Left forelimb (tissue), 1 donor: ENCODE measurements at places on chromosomes 4 and X.

DNA sequence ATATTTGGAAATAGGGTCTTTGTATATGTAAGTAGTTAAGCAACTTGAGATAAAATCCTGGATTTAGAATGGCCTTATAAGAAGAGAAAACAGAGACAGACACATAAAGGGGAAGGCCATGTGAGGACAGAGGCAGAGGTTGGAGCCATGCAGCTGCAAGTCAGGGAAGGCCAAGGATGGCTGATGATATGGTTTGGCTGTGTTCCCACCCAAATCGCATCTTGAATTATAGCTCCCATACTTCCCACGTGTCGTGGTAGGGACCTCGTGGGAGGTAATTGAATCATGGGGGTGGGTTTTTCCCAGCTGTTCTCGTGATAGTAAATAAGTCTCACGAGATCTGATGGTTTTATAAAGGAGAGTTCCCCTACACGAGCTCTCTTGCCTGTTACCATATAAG is 76.3 kb downstream of the STK32B start:
- no peak for DNase-seq

DNA sequence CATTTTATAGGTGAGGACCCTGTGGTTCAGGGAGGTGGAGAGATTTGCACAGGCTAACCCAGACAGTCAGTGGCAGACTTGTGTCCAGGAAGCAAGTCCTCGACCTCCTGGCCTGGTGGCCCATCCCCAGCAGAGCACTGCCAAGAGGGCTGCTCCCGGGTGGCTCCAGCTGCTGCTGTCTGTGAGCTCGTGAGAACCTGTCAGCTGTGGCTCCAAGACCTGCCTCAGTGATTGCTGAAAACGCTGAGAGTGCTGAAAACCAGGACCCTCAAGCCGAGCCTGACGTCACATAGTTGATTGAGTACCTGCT is 74.2 kb downstream of the RTL9 start:
- no peak for DNase-seq

DNA sequence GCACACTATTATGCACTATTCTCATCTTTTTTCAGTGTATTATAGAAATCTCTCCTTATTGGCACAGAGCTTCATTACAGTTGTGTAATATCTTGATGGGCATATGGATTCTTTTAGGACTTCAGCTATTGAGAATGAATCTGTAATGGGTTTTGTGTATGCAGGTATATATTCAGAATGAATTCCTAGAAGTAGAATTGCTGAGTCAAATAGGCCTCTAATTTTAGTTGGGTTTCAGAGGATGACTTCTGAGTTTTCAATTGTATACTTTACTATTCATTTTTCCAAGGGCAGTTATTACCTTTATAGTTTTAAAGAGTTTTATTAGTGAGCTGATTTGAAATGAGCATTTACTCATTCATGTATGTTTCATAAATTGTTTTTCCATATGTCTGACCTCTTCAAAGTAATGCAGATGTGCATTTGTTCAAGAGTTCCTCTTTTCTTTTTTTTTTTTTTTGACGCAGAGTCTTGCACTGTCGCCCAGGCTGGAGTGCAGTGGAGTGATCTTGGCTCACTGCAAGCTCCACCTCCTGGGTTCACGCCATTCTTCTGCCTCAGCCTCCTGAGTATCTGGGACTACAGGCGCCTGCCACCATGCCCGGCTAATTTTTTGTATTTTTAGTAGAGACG is 19.5 kb downstream of the CASP6 start:
- DNase-seq: no peak

GRCh38 chrX:115649461-115650063 is 88.6 kb downstream of the PLS3 start:
- no peak for DNase-seq
